ENCODE measurements at places on chromosomes 13 and 19. TPM values are rescaled to one million over a fixed set of nuclear protein-coding genes. Genes with fewer than 3 reads are reported as not detected.

SPC24 gene
- total RNA-seq = 8.3 TPM

DNA sequence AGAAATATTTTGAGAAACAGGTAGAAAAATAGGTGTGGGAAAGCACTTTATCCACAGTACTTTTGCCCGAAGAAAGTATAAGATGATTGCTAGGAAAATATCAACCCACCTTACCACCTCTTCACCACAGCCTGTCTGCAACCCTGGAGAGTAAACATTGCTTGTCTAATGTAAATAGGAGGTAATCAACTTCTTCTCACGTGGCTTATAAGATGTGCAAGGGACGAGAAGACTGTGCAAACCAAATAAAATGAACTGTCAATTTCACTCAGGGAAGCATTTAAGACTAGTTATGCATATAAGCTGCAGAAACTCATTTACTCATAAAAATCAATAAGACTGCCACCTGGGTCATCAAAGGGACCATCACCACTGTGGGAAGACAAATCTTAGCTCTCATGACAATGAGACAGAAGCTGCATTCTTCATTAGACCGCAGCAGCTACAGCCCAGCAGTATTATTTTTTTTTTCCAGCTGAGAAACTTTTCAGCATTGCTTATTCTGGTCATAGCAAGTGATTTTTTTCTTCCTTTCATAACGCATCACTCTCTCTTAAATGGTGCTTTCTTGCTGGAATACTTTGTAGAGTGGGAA lies 807.7 kb upstream of the GPC6 start:
- no peak overlapping the region for H3K27ac ChIP-seq
- H3K4me3 ChIP-seq = no peak overlapping the region
- H3K27me3 ChIP-seq = peaks cover 9% of the 10 kb centered on the region
- DNase-seq = no peak

- no peaks in the 10 kb centered on the region for H3K36me3 ChIP-seq
- H3K4me3 ChIP-seq = no peak overlapping the region
- no peak for DNase-seq
- no peaks in the 10 kb centered on the region for H3K27me3 ChIP-seq
Observed at GRCh38 chr13:74751739-74752138, 617.5 kb upstream of the KLF12 start.

GRCh38 chr13:98945863-98946605 lies 31.8 kb downstream of the DOCK9 start:
- peak overlapping the region; percentile 66 for H3K27ac ChIP-seq
- H3K4me3 ChIP-seq = no peak overlapping the region
- DNase-seq = no peak
- H3K36me3 ChIP-seq = no peaks in the 10 kb centered on the region
- peaks cover 26% of the 10 kb centered on the region for H3K4me1 ChIP-seq

GRCh38 chr13:112804374-112804773 lies 114.5 kb downstream of the ATP11A start:
- no peaks in the 10 kb centered on the region for H3K4me1 ChIP-seq
- DNase-seq = no peak
- H3K27ac ChIP-seq = no peak overlapping the region
- no peak overlapping the region for H3K4me3 ChIP-seq
